ENCODE measurements at places on chromosomes 4 and X.

GRCh38 chrX:40358994-40359393 is 221.8 kb upstream of the ATP6AP2 start:
- no peak for DNase-seq

DNA sequence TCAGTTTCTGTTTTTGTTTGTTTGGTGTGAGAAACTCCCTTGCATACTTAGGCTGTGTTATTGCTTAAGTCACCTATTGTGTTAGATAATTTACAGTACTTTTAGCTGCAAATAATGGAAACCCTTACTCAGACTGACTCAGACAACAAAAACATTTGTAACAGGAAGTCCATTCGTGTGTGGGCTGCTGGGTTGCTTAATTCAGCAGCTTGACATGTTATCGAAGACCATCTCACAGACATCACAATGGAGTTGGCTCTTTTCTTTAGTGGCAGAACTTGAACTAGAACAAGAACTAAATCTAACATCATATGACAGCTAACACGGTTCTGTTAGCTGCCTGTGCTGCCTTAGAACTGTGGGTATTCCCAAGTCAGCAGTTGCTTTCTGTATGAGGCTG is 9.9 kb upstream of the GABRE start:
- DNase-seq: no peak

GRCh38 chr4:70927502-70928137 is 25.5 kb downstream of the MOB1B start:
- DNase-seq: no peak

DNA sequence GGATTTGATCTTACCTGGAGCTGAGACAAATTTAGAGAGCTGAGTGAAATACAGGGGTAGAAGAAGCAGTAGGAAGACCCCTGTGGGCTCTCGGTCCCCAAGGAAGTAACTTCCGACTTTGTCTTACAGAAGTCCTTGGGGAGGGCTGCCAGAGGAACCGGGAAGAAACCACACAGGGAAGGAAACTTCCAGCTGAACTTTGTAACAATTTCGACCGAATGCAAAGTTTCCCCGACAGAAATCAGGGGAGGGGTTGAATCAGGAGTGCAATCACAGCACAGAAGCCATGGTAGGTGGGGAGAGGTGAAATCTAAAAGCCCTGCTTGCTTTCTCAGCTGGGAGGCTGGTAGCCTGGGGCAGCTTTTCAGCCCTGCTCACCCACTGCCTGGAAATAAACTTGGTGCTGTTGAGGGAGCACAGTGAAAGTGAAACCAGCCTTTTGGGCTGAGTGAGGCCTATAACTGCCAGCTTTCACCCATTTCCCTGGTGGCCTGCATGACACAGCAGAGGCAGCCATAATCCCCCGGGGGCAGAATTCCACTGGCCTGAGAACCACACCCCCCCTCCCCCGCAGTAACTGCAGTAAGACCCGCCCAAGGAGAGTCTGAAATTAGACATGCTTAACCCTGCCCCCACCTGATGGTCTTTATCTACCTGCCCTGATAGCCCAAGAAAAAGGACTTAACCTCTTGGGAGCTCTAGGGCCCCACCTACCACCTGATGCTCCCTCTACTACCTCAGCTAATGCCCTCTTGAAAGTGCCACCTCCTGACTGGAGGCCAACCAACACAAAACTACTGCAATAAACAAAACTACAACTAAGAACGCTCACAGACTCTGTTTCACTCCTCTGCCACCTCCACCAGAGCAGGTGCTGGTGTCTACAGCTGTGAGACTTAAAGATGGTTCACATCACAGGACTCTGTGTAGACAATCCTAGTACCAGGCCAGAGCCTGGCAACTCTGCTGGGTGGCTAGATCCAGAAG is 248.2 kb downstream of the PARM1 start:
- DNase-seq: no peak

DNA sequence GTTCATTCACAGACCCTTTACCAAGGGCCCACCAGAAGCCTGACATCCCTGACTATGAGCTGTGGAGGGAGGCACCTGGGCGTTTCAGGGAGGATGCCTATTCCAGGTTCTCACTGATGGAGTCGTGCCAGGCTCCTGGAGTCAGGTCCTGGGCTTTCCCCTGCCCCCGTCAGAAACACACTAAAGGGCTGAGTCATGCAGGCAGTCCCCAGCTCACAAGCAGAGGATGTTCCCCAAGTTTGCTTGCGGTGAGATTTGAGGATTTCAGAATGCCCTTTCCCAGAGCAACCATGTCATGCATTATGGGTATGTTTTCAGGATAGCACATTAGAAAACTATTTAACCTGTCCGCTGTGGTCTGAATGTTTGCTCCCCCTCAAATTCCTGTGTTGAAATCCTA is 45.2 kb downstream of the FHDC1 start:
- DNase-seq: no peak

- no peak for DNase-seq
These were observed 18.3 kb upstream of the USP27X start for GRCh38 chrX:49860867-49861535.

DNA sequence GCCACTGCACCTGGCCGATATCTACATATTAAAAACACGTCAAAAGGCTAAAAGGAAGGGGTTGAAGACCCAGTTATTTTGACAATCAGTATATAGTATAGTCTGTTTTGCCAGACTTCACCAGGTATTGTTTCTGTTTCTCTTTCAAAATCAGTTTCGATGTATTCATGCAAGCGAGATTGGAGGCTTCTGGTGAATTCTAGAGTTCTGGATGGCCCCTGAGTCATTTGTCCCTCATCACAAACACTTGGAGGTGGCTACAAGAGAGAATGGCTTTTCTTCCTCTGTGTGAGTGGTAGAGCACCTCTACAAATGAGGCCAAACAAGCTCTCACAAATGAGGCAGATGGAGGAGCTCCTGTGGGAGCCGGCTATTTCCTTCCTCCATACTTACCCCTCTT is 68.6 kb upstream of the ADGRG2 start:
- DNase-seq: no peak

DNA sequence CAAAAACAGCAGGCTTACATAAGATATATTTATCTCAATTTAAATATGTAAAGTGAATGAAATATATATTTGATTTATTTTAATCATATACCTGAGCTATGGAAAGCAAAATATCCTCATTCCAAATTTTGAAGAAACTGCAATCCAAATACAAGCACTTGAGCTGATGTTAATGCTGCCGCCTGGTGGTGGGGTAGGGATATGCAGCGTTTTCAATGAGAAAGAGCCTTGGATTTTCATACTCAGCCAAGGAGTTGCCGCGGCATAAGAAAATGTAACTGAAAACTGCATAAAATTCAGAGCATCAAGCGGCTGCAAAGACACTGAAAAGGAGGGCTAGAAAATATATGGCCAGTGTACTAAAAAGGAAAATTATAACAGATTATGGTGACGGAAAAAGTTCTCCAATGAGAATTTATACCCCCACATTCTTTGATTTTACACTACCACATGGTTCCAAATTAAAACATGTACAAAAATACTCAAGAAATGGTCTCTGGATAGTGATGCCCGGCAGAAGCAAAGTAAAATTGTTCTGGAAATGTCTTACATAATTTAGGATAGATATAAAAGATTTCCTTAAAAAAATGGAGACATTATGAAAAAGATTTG is 660.3 kb upstream of the PITX2 start:
- no peak for DNase-seq

DNA sequence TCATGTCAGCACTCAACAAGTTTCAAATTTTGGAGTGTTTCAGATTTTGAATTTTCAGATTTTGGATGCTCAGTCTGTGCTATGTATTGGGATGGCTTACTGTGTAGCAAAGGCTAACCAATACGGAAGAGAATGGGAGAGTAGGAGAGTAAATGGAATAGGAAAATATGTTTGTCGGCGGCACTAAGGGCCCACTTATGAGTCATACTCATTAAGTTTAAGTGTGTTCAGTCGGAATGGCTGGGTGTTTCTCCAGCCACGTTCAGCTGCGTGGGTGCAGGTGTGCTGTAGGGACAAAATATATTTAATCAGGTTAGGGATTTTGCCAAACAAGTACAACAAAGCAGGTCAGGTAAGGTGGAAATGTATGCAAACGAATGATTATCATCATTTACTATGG is 13.6 kb downstream of the FTHL17 start:
- DNase-seq: peak; percentile 12

DNA sequence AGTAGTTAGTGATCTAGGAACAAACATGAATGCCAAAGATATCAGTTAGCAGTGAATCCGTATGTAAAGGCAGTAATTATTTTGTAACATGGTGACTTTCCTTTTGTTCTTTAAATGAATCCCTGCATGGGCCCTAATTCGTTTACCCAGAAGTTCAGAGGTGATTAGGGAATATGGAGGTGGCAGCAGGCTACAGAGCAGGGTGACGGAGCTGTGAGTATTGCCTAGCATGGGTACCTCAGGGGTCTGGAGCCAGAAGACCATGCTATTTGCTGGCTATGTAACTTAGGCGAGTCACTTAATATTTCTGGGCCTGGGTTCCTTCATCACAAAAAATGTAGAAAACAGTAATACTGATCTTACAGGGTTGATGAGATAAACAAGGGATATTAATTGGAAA is 184.9 kb downstream of the ENOX2 start:
- no peak for DNase-seq

DNA sequence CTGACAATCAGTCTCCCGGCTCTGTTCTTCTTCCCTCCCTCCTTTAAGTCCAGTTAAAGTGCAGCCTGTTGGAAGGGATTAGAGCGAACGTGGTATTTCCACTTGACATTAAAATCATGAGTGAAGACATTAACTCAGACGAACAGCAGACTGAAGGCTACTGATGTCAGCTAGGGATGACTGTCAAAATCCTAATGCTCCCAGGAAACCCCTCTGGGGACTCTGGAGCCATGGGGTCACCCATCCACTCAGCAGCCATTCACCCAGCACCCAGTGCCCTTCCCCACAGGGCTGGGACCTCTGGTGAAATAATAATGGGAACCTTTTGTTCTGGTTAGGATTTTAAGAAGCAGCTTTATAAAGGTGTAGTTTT is 113.9 kb downstream of the DRD5 start:
- DNase-seq: no peak

All from NCI-H1092 treated with DMSO at 0.1 percent for 48 hours (cell line).